ENCODE measurements at places on chromosomes 12 and 14.

GRCh38 chr12:51270951-51271518 lies 820 bp upstream of the SMAGP start:
- DNase-seq: no peak

DNA sequence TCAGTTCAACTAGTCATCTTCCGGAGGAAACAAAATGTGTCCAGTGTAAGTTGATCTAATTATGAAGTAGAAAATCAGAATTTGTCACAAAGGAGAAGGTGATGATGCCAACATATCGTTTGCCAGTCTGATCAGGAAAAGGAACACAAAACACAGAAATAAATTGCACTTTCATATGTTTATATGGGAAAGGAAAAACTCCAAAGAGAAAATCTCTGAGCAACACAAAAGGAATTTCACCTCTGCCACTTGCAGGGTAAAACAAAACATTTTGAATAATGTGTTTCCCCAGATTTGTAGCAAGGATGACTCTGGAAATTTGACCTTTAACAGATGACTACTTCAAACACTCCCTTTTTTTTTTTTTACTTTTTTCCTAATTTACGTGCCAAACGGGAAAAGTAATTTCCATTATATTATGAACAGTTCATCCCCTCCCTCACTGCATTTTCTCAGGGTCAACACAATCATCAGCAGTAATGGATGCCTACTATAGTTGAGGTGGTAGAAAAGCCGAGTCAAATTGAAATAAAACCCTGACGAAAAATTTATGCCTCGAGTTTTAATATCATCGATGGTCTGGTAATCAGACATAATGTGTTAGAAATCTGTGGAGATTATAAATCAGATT lies 25.6 kb downstream of the MGAT4C start:
- DNase-seq: no peak

DNA sequence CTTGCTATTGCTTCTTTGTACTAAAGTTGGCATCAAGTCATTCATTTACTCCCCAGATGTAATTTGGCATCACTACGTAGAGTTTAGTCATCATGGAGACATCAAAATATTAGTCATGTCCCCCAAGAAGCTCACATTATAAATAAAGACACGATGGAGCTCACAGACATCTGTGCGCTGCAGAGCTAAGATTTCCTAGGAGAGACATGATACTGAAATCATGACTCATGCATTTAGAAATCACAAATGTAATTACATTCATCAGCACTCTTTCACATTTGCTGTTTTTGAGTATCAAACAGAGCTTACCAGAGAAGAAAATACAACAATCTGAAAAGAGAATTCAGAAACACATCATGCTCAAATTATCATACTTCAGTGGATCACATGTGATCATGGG lies 169.8 kb downstream of the LRIG3 start:
- peak; percentile 6 for DNase-seq

GRCh38 chr12:41980390-41980789 lies 164.3 kb downstream of the GXYLT1 start:
- DNase-seq: no peak

- DNase-seq: no peak
Measured at GRCh38 chr14:61753631-61754030, 8.6 kb upstream of the SNAPC1 start.

- peak; percentile 42 for DNase-seq
Measured at GRCh38 chr12:40446385-40446784, 221.6 kb downstream of the LRRK2 start.

DNA sequence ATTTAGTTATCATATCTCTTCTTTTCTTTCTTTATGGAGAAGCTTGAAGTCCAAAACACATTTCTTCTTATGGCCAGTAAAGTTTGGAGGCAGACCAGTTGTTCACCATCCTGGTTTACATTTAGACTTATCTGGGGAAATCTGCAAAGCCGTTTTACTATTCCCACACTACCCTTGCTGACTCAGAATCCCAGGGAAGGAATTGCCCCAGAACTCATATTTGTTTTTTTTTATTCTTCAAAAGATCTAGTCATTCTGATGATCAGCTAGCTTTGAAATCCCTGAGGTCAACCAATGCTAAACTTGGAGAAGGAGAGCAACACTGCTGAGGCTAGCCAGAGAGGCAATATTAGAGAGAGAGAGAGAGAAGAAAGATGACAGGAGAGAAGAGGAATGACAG lies 12.3 kb upstream of the LMO3 start:
- no peak for DNase-seq

DNA sequence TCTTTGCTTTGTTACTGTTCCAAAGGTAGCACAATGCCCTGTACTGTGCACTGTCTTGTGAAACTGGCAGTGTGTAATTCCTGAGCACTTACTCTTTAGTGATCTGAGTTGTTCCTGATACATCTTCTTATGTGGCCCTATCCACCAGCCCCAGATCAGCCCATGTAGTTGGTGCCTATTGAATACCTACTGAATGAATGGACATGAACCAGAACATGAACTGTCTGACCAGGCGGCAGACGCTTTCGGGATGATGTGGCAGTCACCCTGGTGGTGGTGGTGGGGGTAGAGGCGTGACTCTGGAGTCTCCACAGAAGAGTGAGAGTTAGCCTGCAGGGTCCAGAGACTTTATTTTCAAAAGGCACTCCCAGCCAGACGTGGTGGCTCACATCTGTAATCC lies 46.6 kb upstream of the PAPOLA start:
- no peak for DNase-seq

DNA sequence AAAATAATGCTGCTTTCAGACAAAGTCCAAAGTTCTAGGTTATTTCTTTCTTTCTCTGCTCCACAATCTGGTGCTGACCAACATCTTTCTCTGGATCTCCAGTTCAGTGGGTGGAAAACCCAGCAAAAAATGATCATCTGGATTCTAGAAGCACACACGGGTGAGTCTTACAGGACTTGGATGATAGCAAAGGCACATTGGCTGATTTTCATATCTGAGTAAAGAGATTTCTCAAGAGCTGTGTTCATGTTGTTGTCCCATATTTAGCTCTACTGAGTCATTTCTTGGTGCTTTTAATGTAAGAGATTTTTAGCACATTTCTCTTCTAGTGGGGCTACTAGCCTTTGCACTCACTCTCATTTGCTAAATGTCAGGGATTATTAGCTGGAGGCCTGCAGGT lies 336.7 kb downstream of the GALC start:
- no peak for DNase-seq

DNA sequence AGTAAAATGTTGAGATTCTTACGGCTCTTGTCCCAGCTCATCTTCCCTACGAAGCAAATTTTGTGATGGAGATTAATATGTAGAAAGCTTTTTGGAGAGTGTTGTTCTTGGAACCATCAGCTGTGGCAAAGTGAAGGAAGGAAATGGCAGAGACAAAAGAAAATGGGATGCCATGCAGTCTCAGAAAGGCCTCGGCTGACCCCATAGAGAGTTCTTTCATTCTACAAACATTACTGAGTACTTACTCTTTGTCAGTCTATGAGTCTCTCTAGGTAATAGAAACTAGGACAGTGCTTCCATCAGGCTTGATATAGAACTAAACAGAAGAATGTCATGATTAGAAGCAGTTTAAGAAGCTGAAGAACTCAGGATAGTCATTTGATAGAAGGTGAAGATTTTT lies 134.1 kb downstream of the PLEKHA5 start:
- DNase-seq: no peak

DNA sequence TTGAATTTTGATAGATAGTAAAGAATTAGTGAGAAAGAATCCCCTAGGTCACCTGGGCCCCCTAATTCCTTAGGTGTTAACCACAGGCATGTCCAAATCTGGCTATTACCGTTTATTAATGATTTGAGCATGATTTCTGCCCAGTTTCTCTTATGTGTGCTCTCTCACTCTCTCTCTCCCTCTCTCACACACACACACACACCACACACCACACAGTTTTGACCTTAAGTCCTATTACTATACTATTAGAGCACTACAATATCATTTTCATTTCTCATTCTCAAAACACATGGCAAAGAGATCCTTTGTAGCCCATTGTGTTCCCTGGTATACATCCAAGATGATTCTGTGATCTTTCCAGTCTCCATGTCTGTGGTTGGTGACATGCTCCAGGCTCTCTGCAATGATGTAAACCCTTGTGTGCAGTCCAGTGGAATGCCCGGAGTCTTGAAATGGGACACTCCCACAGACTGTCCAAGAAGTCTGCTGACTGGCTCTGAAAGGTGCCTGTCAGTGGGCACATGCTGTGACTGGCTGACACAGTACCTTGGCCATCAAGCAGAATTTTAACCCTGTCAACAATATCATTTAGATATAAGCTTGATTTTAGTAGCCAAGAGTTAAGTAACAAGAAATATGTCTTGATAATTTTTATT lies 96.2 kb downstream of the FIGNL2 start:
- peak; percentile 46 for DNase-seq

DNA sequence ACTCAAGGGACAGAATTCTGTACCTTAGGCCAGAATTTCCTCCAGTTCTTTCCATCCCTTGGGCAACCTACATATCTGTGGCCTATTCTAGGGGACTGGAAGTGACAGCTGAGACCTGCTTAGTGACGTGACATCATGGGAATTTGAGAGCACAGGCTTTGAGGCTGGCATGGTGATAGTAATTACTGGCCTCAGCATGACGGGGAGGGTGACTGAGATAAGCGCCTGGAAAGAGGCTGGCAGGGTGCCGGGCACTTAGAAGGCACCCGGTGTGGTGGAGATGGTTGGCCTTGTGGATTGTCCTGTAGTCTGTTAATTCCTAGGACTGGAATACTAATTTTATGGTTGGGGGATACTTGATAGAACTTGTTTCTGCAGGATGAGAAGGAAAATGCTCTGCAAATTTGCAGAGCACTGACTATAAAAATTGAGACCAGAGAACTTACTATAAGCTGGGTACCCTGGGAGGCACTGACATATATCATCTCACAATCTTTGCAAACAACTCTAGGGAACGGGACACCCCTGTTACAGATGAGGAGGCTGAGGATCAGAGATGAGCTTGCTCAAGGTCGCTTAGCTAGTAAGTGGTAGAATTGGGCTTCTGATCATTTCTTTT lies 42.2 kb upstream of the TBX3 start:
- DNase-seq: no peak

DNA sequence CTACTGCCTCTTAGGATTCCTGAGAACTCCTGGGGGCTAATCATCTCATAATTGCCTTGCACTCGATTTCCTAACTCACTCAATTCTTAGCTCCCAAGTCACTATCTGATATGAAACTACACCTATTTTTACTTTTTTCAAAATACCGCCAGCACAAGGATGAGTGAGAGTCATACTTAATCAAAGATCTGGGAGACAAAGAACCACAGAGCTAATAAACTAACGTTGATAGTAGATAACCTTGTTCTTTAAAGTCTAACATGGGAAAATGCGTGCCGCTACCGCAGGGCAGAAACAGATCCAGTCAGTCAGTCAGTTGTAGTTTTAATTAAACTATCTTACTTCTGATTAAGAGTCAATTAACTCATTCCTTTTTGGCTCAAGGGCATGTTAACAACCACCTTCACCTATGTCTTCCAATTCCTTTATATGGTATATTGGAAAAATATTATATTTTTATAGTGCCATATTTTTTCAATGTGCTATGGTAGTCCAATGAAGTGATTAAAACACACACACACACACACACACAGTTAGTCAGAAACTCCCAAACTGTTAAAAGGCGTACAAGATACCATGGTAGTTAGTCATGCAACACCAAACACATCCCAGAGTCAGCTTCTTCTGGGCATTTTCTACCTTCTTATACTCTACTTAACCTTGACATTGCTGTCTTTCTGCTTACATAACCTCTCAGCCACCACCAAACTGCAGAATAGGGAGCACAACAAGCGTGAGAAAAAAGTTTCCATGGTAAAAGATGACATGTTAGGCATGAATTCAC lies 114.0 kb downstream of the KLHL28 start:
- no peak for DNase-seq

- no peak for DNase-seq
Measured at GRCh38 chr12:15932971-15933370, 21.8 kb downstream of the DERA start.

- DNase-seq: no peak
Measured at GRCh38 chr14:100944052-100944451, 40.5 kb upstream of the RTL1 start.

DNA sequence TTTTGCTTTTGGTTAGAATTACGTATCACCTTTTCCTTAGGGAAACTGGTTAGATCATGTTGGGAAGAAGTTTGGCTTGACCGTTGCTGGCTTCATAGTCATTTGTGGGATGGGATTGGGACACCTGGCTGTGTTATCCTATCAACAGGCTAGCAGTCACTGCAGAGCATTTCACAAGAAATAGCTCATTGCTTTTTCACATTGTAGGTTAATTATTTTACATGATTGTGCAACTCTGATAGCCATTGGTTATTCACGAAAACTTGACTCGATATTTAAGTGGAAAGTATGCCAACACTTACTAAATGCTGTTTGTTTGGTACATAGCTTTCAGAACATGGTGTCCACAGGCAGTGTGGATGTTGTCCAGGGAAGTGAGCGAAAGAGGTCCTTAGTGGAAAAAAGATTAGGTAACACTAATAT lies 89.4 kb downstream of the NKX2-1 start:
- no peak for DNase-seq

DNA sequence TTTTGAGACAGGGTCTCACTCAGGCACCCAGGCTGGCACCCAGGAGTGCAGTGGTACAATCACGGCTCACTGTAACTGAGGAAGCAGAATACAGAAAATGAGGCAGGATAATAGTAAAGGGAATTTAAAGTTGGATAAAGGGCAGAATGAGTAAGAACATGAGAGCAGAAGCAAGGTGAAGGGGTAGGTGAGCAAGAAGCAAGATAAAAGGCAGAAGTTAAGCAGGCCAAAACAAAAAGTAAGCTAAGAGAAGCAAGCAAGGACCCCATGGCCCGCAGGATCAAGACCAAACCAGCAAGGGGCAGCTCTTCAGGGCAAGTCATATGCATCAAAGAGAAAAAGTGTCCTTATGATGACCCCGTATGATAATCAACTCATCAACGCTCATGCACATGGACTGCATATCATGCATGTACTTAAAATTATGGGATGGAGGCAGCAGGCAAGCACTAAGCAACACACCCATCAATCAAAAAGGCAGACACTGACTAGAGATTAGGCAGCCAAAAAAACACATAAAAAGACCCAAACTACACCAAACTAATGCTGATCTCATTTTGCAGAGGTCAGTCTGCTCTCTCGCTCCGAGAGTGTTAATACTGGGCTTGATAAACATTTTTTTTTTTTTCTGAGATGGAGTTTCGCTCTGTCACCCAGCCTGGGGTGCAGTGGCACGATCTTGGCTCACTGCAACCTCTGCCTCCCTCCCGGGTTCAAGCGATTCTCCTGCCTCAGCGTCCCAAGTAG lies 11.6 kb downstream of the TIMELESS start:
- DNase-seq: no peak

DNA sequence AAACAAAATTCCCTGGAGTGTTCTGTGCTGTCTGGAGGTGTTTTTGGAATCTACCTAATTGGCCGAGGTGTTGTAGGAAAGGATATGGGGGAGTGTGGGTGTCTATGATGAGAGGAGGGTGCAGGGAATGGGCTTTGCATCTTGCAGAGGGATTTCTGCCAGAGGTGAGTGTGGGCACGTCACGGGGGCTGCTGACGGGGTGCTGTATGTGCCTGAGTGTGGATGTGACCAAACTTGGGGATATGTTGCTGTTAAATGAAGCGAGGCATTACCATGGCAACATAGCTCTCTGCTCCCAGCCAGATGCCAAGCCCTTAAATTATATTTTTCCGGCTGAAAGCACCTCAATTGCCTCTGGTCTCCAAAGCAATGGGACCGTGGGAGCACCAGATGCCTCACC lies 44.3 kb upstream of the SPTLC2 start:
- DNase-seq: no peak

- DNase-seq: no peak
Measured at GRCh38 chr14:78498062-78498595, 328.0 kb downstream of the NRXN3 start.
